ENCODE measurements at places on chromosomes 6 and 20. TPM values are rescaled to one million over a fixed set of nuclear protein-coding genes. Genes with fewer than 3 reads are reported as not detected.

- H3K27me3 ChIP-seq, result peaks cover 21% of the 10 kb centered on the region
- DNase-seq, result no peak
- no peaks in the 10 kb centered on the region for H3K4me1 ChIP-seq
- no peaks in the 10 kb centered on the region for H3K36me3 ChIP-seq
These were observed 315.1 kb downstream of the THBS2 start for GRCh38 chr6:168938546-168938945.

The MYBL2 gene
- 132 TPM for total RNA-seq

- DNase-seq, result no peak
- H3K27me3 ChIP-seq, result no peaks in the 10 kb centered on the region
- H3K27ac ChIP-seq, result no peak overlapping the region
- no peaks in the 10 kb centered on the region for H3K36me3 ChIP-seq
- no peaks in the 10 kb centered on the region for H3K4me1 ChIP-seq
These were observed 109.7 kb upstream of the CCDC28A start for GRCh38 chr6:138663892-138664291.

- no peak overlapping the region for H3K4me3 ChIP-seq
- H3K27ac ChIP-seq, result no peak overlapping the region
- no peaks in the 10 kb centered on the region for H3K27me3 ChIP-seq
These were observed 210.3 kb downstream of the RFPL4B start for GRCh38 chr6:112557435-112557834.

The LAMA2 gene
- not detected for total RNA-seq

The DOK5 gene
- total RNA-seq, result not detected
